ENCODE measurements at places on chromosomes 2 and 18.

DNA sequence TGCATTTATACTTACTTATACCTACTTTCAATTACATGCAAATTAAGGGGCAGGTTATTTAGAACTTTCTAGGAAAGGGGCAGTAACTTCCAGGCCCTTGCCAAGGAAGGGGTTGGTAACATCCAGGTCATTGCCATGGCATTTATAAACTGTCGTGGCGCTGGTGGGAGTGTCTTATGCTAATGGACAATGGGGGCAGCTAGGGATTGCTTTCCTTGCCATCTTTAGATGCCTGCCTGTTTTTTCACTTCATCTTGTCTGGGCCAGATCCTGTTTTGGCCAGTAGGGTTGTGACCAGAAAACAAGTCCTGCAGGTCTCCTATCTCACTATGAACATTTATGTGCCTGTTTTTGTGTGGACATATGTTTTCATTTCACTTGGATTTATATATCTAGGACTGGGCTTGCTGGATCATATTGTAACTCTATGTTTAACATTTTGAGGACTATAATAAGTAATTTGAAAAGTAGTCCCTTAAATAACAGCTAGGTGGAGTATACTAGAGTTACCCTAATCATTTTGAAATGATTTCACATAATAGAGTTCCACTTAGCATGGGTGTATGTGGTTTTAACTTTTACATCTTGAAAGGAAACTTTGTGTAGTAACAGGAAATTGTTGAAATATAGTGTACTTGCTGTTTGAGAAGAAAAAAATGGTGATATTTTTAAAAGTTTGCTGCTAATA is 56.1 kb downstream of the LCLAT1 start:
- no peak for DNase-seq

- no peak for DNase-seq
These were observed 248.6 kb downstream of the SP3 start for GRCh38 chr2:173716458-173717052.

GRCh38 chr2:231680285-231680991 is 27.9 kb upstream of the PTMA start:
- DNase-seq, result no peak

DNA sequence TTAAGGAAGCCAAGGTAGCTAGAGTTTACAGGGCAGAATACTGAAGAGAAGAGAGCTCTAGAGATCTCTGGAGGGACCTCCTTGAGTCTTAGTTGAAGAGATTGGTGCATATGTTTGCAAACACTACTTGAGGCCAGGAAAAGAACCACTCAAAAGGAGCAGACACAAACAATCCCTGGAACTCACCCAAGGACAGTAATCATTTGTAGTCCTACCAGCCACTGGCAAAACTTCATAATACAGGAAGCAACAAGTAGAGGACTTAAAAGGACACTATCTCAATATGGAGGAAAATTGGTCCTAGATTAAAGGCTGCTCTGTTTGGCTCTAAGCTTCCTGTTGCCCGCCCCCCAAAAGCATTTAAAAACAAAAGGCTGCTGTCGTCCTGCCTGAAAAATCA is 46.9 kb upstream of the UBXN4 start:
- no peak for DNase-seq

GRCh38 chr2:2528846-2529245 is 197.8 kb upstream of the MYT1L start:
- DNase-seq, result no peak

- DNase-seq, result no peak
These were observed 26.9 kb downstream of the GALM start for GRCh38 chr2:38692636-38693318.

- no peak for DNase-seq
These were observed 45.9 kb upstream of the ATP5MC3 start for GRCh38 chr2:175227393-175227792.

DNA sequence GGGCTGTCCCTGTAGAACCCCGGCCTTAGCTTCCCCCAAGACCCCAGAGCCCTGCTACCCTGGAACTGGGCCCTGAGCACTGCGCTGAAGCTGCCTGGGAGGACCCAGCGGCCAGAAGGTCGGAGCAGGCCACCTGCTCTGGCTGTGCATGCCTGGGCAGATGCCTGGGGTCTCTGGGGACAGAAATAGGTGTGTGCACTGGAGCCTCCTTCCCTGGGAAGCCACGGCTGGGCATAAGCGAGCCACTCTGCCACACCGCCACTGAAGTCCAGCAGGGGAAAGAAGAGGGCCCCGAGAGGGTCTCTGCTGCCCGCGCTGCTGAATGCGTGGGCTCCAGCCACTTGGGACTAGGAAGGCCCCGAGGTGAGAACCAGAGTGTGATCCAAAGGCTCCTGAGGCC is 6.7 kb downstream of the GBX2 start:
- no peak for DNase-seq

DNA sequence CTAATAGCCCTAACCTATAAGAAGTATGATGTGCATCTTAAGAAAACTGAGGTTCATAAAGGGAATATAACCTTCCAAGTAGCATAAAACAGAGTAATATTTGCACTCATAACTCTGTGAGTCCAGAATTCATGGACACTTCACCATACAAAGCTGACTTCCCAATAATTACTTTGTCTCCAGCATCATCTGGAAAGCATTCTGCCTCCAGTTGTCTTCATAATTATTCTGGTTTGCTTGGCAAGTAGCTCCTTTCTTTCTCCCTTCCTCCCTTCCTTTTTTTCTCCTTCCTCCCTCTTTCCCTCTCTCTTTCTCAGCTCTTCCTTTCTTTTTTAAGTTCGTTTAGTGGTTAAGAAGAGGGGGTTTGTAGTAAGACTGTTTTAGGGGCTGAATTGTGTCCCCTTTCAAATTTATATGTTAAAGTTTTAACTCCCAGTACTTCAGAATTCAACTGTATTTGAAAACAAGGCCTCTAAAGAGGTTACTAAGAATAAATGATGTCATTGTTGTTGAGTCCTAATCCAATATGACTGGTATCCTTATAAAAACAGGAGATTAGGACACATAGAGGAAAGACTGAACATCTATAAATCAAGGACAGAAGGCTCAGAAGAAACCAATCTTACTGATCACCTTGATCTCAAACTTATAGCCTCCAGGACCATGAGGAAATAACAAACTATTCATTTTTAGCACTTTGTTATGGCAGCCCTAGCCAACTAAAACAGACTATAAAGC is 28.9 kb downstream of the TFPI start:
- DNase-seq, result no peak

DNA sequence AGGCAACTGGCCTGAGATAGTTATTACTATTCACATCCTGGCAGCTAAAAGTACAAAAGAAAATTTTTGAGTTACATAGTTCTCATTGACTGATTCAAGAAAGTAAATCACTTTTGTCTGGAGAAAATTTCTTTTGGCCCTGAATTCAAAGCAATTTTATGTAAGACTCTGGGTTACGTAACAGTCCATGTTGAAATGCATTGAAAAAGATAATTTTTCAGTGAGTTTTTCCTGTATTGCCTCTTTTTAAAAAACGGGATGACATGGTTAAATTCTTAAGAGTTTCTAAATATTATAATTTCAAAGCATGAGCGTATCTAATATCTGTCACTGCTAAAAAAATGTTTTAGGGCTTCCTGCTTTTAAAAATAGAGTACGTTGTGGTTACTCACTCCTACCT is 72.7 kb downstream of the ANKRD12 start:
- no peak for DNase-seq

DNA sequence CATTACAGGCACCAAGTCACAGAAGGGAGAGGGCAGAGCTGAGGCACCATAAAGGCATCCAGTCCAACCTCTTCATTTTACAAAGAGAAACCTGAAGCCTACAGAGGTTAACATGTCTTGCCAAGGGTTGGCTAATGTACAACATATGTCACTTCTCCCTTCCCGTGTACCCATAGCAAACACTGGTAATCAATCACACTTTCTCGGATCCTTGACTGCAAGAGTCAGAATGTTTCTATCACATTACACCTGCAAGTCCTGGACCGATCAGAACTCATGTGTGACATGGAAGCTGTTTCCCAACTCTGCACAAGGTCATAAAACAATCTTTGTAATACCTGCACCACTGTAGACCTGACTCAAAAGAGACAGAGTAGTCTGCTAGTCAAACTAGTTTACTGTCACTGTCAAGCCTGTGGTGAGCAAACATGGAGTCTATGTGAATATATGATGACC is 6.0 kb downstream of the ANKRD44 start:
- no peak for DNase-seq

DNA sequence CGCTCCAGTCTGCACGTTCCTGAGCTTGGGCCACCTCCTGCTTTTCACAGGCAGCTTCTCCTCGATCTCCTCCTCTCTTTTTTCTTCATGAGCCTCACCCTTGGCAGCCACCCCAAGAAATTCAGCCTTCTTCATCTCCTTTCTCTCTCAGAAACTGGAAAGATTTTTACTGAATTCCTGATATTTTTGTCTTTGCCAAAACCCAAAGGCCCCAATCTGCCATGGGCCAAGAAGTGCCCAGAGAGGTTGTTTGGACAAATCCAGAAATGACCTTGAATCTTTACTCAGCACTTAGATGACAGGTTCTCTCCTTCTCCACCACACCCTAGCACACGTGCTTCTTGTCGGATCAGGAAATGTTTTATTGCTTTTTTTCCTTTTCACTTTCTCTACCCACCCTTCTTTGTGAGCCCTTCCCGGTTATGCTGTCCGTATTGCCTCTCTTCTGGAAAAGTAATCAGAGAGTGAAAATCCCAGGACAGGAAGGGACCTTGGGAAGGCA is 134.5 kb upstream of the TNP1 start:
- no peak for DNase-seq

DNA sequence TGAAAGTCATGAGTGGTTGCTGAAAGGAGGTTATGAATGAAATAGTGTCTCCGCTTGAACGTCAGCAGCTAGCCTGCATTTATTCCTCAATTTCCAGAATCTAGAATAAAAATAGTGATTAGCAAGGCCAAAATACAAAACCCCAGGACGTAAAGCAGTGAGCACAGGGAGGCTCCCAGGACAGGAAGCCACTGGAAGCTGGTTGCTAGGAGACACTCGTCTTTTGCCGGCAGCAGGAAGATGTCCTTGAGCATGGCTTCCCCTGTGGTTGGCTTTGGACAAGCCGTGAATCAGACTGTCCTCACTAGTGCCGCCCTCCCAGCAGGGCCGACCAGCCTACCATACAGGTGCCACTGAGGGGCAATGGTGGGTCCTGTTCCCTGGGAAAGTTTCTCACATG is 374.4 kb downstream of the MTX2 start:
- peak; percentile 87 for DNase-seq

DNA sequence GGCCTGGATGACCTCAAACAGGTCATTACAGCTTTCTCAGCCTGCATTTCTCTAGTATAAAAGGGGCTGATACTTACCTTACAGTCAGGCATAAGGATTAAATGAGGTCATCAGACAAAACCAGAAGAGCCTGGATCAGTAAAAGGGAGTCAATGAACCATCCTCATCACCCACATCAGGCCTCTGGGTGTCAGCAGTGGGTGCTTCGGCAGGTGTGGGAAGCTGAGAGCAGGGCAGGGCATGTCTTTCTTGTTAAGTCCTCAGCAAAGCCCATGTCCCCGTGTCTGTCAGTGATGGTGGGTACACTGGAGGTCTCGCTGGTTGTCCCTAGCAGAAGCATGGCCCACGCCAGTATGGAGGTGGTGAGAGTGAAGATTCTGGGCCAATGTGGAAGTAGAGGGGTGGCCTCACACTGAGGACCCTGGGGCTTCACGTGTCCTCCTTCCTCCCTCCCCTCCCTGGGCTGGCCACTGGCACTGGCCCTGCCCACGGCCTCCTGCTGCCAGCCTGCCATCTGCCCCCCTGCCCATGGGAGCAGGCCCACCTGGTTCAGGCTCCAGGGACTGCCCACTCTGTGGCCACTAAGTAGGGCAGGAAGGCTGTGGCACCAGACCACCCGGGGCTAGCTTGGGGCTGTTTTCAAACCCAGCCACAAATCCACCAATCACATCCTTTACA is 4.4 kb downstream of the ADRA2B start:
- no peak for DNase-seq

- no peak for DNase-seq
These were observed 5.9 kb upstream of the RALB start for GRCh38 chr2:120246546-120247300.

GRCh38 chr18:12571630-12572029 is 86.3 kb downstream of the SPIRE1 start:
- DNase-seq, result no peak

DNA sequence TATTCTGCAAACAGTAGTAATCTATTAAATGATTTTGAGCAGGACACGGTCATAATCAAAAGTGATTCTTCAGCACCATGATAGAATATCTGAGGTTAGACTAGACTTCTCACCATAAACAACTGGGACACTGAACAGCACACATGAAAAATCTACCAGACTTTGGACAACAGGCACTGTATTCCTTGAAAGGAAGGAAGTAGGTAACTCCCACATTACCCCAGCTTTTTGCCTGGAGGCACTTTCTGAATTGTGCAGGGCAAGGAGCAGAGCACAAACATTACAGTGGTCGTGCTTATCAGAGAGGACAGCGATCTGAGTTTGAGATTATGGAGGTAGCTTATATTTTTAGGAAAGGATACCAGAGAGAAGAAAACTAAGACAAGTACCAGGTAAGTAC is 25.3 kb upstream of the IL1RL1 start:
- DNase-seq, result no peak

DNA sequence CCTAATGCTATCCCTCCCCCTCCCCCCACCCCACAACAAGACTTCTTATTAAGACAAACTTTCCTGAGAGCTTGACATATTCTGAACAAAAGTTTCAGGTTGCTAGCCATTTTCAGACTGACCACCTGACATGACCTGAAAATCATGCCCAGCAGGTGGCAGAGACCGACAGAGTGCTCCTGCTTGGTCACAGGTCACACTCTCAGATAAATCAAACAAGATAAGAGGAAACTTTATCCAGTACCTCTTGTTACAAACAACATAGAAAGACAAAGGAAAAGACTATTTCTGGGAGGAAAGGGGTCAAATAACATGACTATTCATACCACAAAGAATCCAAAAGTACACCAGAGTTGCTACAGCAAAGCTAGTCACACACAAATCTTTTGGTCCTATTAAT is 107.4 kb downstream of the TMEM200C start:
- DNase-seq, result no peak

GRCh38 chr2:105235388-105236059 is 6.0 kb upstream of the GPR45 start:
- peak; percentile 92 for DNase-seq

DNA sequence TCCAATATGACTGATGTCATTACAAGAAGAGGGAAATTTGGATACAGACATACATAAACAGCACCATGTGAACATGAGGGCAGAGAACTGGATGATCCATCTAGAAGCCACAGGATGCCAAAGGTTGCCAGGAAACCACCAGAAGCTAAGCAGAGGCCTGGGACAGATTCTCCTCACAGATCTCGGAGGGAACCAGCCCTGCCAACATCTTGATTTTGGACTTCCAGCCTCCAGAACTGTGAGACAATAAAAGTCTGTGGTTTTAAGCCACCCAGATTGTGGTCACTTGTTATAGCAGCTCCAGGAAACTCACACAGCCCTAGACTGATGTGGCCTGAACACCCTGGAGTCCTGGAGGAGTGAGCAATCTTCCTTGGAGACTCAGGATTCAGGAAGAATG is 351.6 kb downstream of the EIPR1 start:
- DNase-seq, result no peak

GRCh38 chr2:189516546-189516945 is 64.0 kb downstream of the SLC40A1 start:
- no peak for DNase-seq

GRCh38 chr2:156401861-156402260 is 34.3 kb upstream of the GPD2 start:
- no peak for DNase-seq

- no peak for DNase-seq
These were observed 7.6 kb downstream of the OSR1 start for GRCh38 chr2:19350678-19351401.

Measured in lower leg skin (tissue), 4 donors.